ENCODE measurements at places on chromosomes 1 and 21. TPM values are rescaled to one million over a fixed set of nuclear protein-coding genes. Genes with fewer than 3 reads are reported as not detected.

PRMT6 gene
- total RNA-seq: 20.7 TPM

CCDC30 gene
- total RNA-seq: 0.60 TPM

GCSAML gene
- 0.27 TPM for total RNA-seq

CD244 gene
- 1.8 TPM for total RNA-seq

CELA3A gene
- total RNA-seq: not detected

PLEKHA6 gene
- 3.0 TPM for total RNA-seq

DNA sequence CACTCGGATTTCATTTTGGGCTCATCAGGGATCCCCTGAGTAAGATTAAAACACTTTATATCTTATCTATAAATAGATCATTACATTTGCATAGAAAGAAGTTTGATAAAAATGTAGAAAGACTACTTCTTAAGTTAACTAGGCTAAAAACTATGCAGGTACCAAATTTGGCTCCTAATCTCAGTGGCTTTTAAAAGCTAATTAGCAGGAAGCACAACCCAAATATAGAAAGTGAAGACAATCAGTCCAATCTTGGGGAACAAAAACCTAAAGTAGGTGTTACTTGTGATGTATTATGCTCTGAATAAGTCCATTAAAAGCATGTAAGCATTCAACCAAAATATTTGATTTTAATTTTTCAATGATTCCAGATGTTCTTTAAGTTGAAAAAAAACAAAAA, 35.4 kb downstream of the SMYD3 start:
- DNase-seq: no peak
- peaks cover 11% of the 10 kb centered on the region for H3K4me1 ChIP-seq
- no peak overlapping the region for H3K27ac ChIP-seq
- no peaks in the 10 kb centered on the region for H3K27me3 ChIP-seq
- H3K36me3 ChIP-seq: no peaks in the 10 kb centered on the region

GRCh38 chr1:8182034-8182761, 135.7 kb upstream of the SLC45A1 start:
- no peak overlapping the region for H3K27ac ChIP-seq
- no peaks in the 10 kb centered on the region for H3K36me3 ChIP-seq
- no peak overlapping the region for H3K4me3 ChIP-seq
- peaks cover 9% of the 10 kb centered on the region for H3K4me1 ChIP-seq
- no peaks in the 10 kb centered on the region for H3K27me3 ChIP-seq

GRCh38 chr1:91523482-91523881, 22.8 kb downstream of the CDC7 start:
- H3K27ac ChIP-seq: no peak overlapping the region
- H3K27me3 ChIP-seq: no peaks in the 10 kb centered on the region
- peaks cover 30% of the 10 kb centered on the region for H3K4me1 ChIP-seq
- no peak overlapping the region for H3K4me3 ChIP-seq

DNA sequence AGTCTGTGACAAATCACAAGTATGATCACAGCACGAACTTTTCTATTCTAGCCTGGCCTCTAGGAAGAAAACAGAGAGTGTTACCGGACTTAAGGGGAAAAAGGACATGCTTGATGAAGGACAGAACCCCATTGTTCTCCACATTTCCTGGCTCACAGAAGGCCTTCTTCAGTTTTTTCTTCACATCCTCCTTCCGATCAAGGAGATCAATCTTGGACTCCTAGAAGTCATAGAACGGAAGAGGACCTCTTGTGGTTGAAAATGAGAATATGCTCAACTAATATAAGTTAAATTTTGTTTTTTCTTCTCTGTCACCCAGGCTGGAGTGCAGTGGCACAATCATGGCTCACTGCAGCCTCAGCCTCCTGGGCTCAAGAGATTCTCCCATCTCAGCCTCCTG, 30.3 kb downstream of the YARS1 start:
- peaks cover 5% of the 10 kb centered on the region for H3K4me1 ChIP-seq
- DNase-seq: no peak
- no peak overlapping the region for H3K4me3 ChIP-seq

DNA sequence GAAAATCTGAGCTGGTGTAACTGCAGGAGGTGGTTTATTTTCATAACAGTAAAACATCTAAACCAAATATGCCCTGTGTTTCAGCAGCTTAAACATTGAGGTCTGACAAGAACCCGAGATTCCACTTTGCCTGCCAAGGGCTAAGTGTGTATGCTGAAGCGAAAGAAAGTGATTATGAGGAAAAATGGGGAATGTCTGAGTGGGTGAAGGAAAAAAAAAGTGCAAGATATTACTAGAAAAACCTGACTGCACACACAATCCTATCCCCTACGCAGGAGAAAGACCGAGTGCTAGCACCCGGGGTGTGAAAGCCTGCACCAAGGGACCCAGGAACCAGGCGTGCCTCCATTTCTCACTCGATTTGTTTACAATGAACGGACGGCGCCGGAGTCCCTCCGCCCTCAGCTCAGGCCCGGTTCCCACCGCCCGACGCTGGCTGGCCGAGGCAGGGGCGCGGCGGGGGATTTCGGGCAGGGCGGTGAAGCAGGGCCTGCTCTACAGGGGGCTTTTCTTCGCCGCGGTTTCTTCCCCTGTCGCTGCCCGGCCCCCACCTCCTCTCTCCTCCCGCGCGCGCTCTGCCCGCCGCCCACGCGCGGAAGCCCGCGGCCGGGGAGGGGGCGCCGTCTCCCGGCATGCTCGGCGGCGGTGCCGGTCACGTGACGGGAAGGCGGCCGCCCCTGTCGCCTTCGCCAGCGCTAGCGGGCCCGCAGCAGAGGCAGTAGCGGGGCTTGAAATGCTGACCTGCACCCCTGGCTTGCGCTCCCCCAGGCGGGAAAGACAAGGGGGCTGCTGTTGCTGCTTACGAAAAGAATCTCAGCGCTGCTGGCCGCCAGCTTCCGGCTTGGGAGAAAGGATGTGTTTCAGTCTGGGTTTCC, 35.9 kb downstream of the ITPKB start:
- DNase-seq: peak; percentile 84
- H3K27ac ChIP-seq: peak overlapping the region; percentile 97
- peaks cover 79% of the 10 kb centered on the region for H3K4me1 ChIP-seq
- peaks cover 62% of the 10 kb centered on the region for H3K36me3 ChIP-seq

GRCh38 chr1:2001773-2002411, 1.7 kb downstream of the CFAP74 start:
- H3K27me3 ChIP-seq: peaks cover 37% of the 10 kb centered on the region
- H3K4me3 ChIP-seq: no peak overlapping the region
- H3K27ac ChIP-seq: no peak overlapping the region
- no peaks in the 10 kb centered on the region for H3K4me1 ChIP-seq
- no peaks in the 10 kb centered on the region for H3K36me3 ChIP-seq

DNA sequence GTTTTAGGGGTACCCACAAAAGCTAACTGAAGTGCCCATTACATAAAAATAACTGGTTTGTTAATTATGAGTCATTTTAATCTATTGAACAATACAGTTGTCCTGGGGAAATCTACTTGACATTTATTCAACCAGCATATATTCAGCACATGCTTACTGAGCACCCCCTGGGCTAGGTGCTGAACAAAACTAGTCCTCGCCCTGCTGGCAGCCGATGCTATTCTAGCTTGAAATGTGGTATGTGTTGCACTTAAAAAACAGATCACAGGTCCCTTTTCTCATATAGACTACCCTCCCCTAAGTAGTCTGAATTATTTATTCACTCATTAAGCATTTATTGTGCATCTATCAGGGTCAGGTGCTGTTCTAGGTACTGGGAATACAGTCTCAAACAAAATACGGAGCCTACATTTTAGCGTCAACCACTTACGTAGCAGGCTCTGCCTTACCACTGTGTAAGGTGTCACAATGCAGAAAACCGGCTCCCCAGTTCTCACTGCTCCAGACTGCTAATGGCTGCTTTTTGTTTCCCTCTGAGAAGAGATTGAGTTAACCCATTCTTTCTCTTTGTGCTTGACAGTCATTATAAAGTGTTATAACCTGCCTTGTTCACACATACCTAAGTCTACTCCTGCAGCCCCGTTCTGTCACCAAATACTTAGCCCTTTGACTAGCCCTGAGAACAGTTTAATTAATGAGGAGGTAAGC, 57.1 kb downstream of the ADCY10 start:
- H3K36me3 ChIP-seq: no peaks in the 10 kb centered on the region
- DNase-seq: no peak
- H3K4me1 ChIP-seq: no peaks in the 10 kb centered on the region
- no peak overlapping the region for H3K27ac ChIP-seq

DNA sequence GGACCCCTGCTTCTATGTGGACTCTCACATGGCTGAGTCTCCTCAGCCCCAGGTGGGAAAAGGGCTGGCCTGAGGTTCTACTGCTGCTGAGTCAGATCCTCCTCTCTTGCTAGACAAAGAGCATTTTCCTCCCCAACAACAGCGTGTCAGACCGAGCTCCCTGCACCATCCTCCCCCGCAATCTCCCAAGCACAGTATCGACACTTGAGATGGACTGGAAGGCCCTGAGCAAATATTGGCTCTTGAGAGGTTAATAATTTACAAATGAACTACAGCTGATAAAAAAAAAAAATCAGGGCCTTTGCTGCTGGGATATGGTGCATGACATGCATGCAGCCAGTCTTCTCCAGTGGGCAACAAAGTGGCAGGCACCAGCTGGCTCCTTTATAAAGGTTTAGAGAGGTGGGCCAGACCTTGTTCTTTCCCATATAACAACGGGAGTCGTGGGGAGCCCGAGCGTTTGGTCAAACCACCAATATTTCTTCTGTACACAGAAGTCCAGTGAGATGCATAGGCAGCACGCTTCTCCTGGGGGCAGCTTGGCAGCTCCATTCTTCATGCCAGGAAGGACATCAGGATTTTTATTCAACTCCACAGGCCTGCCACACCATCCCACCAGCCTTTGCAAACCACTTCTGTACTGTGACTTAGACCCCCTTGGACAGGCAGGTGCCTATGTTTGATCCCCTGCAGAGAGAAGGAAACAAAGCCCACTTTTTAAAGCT, 55.4 kb upstream of the CAMK1G start:
- H3K27me3 ChIP-seq: peaks cover 20% of the 10 kb centered on the region
- H3K4me1 ChIP-seq: no peaks in the 10 kb centered on the region
- no peak overlapping the region for H3K4me3 ChIP-seq
- no peak overlapping the region for H3K27ac ChIP-seq

- no peak for DNase-seq
- no peaks in the 10 kb centered on the region for H3K36me3 ChIP-seq
- peaks cover 2% of the 10 kb centered on the region for H3K27me3 ChIP-seq
- no peak overlapping the region for H3K27ac ChIP-seq
- H3K4me3 ChIP-seq: no peak overlapping the region
These were observed 40.7 kb upstream of the DHCR24 start for GRCh38 chr1:54927472-54928240.

DNA sequence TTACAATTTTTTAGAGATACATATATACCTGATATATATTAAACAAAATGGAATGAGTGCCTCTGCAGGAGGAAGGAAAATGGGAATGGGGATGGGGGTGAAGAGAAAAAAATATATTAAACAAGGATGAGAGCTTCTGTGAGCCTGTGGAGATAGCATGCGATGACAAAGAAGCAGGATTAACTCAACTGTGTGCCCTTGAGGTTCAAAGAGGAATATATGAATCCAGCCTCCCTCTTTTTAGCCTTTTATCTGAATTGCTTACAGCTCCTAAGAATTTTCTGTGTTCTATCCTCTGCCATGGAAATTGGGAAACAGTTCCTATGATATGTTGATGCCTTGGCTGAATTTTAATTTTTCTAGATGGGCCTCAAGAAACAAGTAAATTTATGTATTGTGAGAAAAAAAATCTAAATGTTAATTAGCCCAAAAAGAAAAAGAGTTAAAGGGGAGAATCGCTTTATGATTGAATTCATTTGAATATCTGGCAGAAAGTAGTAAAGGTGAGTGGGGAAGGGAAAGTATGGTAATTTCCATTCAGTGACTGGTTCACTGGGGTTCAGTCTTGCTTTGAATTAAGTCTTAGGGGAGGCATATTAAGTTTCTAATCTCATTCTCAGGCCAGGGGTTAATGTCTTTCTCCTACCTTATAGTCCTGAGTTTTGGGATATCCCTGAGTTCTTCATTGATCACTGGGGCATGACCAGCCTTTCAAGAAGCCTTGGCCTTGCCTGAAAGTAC, 106.3 kb upstream of the HMCN1 start:
- no peaks in the 10 kb centered on the region for H3K27me3 ChIP-seq
- DNase-seq: no peak
- no peaks in the 10 kb centered on the region for H3K4me1 ChIP-seq
- no peak overlapping the region for H3K4me3 ChIP-seq

DNA sequence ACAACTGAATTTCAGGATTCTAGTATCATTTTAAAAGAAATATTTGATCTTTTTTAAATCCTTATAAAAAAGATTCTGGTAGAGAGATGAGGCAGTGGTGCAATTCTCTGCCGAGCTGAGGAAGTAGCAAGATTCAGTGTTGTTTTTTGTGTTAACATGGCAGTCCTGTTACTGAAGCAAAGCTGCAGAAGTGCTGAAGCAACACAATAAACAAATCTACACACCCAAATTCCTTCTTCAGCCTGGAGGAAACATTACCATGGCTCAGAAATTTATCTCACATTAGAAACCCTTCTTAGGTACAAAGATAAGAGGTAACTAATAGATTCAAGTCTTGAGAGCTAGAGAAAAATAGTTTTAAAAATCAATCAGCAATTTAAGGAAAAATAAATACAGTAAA, 216.0 kb downstream of the DENND1B start:
- H3K27me3 ChIP-seq: no peaks in the 10 kb centered on the region
- no peak overlapping the region for H3K4me3 ChIP-seq
- H3K36me3 ChIP-seq: peaks cover 4% of the 10 kb centered on the region
- no peak for DNase-seq

DNA sequence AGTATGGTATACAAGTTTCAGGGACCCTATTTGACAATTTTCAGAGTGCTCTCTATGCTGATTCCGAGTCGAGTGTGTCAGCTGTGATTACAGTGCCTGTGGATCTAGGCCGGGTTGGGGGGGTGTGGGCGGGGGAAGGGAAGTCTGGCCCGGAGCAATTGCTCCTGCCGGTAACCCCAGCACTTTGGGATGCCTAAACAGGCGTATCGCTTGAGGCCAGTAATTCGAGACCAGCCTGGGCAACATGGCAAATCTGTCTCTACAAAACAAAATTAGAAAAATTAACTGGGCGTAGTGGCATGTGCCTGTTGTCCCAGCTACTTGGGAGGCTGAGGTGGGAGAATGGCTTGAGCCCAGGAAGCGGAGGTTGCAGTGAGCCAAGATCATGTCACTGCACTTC, 1.6 kb upstream of the IL10RB start:
- peaks cover 58% of the 10 kb centered on the region for H3K4me1 ChIP-seq
- no peak overlapping the region for H3K27ac ChIP-seq
- no peak overlapping the region for H3K4me3 ChIP-seq
- no peaks in the 10 kb centered on the region for H3K27me3 ChIP-seq
- peaks cover 46% of the 10 kb centered on the region for H3K36me3 ChIP-seq

DNA sequence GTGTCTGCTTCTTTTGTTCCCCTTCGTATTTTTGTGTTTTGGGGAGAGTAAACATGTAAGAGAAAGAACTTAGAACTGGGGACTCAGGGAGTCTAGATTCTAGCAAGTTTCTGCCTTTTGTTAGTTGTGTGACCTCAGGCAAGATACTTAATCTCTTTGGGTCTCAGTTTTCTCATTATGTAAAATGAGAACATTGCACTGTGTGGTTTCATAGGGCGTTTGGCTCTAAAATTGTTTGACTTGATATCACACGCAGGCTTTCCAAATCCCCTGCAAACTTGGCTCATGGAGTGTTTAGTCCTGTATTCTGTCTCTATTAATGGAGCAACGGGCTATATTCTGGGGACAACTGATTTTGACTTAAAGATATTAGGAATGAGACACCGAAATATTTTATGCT, 57.7 kb downstream of the NTNG1 start:
- no peak for DNase-seq
- H3K27ac ChIP-seq: no peak overlapping the region
- no peaks in the 10 kb centered on the region for H3K4me1 ChIP-seq
- H3K27me3 ChIP-seq: no peaks in the 10 kb centered on the region
- H3K36me3 ChIP-seq: no peaks in the 10 kb centered on the region

- no peaks in the 10 kb centered on the region for H3K4me1 ChIP-seq
- H3K36me3 ChIP-seq: no peaks in the 10 kb centered on the region
- no peaks in the 10 kb centered on the region for H3K27me3 ChIP-seq
- no peak for DNase-seq
- no peak overlapping the region for H3K4me3 ChIP-seq
These were observed 287.5 kb downstream of the PTGER3 start for GRCh38 chr1:70760154-70760553.

Measured in activated CD8-positive, alpha-beta T cell treated with anti-CD3 and anti-CD28 coated beads for 36 hours (primary cell).